ENCODE measurements at places on chromosomes 13 and 19. TPM values are rescaled to one million over a fixed set of nuclear protein-coding genes. Genes with fewer than 3 reads are reported as not detected.

The ABCC4 gene
- total RNA-seq = 7.0 TPM

DNA sequence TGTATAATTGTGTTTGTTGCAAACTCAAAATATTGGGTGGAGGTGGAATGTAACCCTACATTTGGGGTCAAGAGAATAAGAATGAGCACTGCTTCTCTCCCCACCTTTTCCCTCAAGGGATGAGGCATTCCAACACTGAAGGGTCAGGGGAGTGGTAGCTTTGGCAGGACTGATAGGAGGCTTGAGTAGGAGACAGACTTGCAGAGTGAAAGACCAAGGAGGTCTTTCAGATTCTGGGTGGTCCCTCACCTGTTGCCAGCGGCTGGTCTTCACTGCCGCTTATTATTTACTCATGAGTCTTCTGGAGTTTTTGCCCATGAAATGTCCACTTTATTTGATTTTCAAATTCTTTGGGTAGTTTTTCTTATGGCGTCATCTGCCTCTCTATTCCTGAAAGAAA, 118.8 kb downstream of the LMO7 start:
- H3K27me3 ChIP-seq = no peaks in the 10 kb centered on the region
- DNase-seq = no peak
- no peak overlapping the region for H3K27ac ChIP-seq

The IGFL2 gene
- total RNA-seq = not detected

The SHKBP1 gene
- total RNA-seq = 158 TPM

DNA sequence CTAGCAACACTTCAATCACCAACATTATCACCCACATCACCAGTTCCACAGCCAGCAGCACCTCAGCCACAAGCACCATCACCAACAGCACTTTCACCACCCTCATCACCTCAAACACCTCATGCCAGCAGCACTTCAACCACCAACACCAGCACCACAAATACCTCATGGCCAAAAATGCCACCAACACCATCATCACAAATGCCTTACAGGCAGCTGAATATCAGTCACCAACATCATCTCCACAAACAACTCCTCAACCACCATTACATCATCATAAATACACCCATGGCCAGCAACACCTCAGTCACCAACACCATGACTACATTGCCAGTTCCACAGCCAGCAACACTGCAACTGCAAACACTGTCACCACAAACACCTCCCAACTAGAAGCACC, 10.4 kb downstream of the FCER2 start:
- H3K4me3 ChIP-seq = no peak overlapping the region
- H3K36me3 ChIP-seq = no peaks in the 10 kb centered on the region
- H3K27me3 ChIP-seq = peaks cover under 1% of the 10 kb centered on the region
- no peak overlapping the region for H3K27ac ChIP-seq
- no peaks in the 10 kb centered on the region for H3K4me1 ChIP-seq

DNA sequence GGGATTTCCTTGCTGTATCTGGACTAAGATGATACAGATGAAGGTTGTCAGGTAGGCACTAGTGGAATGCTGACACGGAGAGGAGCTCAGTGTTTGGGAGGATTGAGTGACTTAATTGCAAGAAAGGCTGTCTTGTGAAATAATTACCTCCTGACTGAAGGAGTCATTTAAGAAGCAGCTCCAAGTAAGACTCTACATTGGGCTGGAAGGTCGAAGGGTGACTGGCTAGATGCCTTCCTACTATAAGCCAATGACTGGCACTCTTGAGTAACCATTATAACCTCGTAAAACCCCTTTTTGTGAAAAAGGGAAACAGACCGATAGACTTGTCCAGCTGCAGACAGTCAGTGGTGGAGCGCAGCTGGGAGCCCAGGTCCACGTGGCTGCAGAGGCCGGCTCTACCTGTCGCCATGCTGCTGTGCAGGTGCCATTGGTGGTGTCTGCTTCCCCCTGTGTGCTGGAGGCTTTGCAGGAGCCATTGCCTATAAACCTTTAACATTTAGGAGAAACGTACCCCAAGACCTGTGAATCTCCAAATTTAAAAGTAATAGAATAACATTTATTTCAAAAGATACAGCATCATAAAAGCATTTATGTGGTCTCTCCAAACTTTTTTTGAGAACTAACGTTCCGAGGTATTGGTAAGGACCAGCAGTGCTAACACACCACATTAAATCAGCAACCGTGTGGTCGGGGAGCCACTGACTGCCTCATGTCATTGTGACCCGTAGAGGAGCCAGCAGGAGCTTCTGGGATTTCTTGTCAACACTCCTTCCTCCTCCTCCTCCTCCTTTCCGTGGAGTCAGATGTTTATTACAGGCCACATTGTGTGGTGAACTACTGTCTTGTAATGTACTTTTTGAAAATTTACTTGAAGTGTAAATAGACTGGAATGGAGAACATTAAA, 80.4 kb upstream of the TEX29 start:
- no peaks in the 10 kb centered on the region for H3K27me3 ChIP-seq
- peaks cover 3% of the 10 kb centered on the region for H3K4me1 ChIP-seq
- H3K27ac ChIP-seq = no peak overlapping the region
- no peak for DNase-seq

GRCh38 chr19:57321116-57321515, 844 bp downstream of the ZNF543 start:
- peak overlapping the region; percentile 85 for H3K4me3 ChIP-seq
- peaks cover 29% of the 10 kb centered on the region for H3K4me1 ChIP-seq

The HSD17B14 gene
- total RNA-seq = 0.77 TPM

GRCh38 chr13:103803349-103803748, 737.1 kb upstream of the SLC10A2 start:
- no peak overlapping the region for H3K4me3 ChIP-seq
- H3K27me3 ChIP-seq = no peaks in the 10 kb centered on the region
- no peaks in the 10 kb centered on the region for H3K36me3 ChIP-seq
- H3K27ac ChIP-seq = no peak overlapping the region
- DNase-seq = no peak

- DNase-seq = no peak
- H3K4me3 ChIP-seq = no peak overlapping the region
- peaks cover 11% of the 10 kb centered on the region for H3K36me3 ChIP-seq
- no peak overlapping the region for H3K27ac ChIP-seq
Observed at GRCh38 chr19:39307046-39307821, 11.0 kb downstream of the IFNL1 start.

- no peak overlapping the region for H3K4me3 ChIP-seq
- no peaks in the 10 kb centered on the region for H3K27me3 ChIP-seq
- no peak for DNase-seq
- H3K27ac ChIP-seq = no peak overlapping the region
- peaks cover 68% of the 10 kb centered on the region for H3K36me3 ChIP-seq
Observed at GRCh38 chr19:52115526-52116053, 20.0 kb upstream of the ZNF841 start.

The SLC46A3 gene
- 17.6 TPM for total RNA-seq

GRCh38 chr19:3365836-3366752, at the start of gene NFIC:
TSS of gene NFIC (plus strand) at chr19:3366583. CDS start at chr19:3366637, 54 bp downstream.
- H3K36me3 ChIP-seq = no peaks in the 10 kb centered on the region
- peak within 1 kb of the TSS; percentile 43 for H3K4me3 ChIP-seq
- peaks cover 31% of the 10 kb centered on the region for H3K4me1 ChIP-seq
- no peak for DNase-seq
- H3K27ac ChIP-seq = no peak within 1 kb of the TSS

DNA sequence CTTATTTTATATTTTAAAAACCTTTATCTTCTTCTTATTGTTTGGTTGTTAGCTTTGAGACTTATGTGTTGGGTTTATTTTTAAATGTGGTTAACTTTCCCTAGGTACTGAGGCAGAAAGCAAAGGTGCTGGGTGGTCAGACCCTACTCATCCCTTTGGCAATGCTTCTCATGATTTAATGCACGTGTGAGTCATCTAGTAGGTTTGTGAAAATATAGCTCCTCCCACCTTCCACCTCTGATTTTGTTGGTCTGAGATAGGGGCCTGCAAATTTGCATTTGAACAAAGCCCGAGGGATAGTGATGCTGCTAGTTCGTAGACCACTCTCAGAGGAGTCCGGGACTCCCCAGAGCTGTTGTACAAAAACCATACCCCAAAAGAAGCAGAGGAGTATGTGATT, 771.3 kb upstream of the ARGLU1 start:
- no peak for DNase-seq
- no peaks in the 10 kb centered on the region for H3K4me1 ChIP-seq
- H3K36me3 ChIP-seq = no peaks in the 10 kb centered on the region
- H3K27ac ChIP-seq = no peak overlapping the region
- H3K4me3 ChIP-seq = no peak overlapping the region

GRCh38 chr19:16467581-16467980, 4.2 kb downstream of the EPS15L1 start:
- no peak overlapping the region for H3K4me3 ChIP-seq
- no peak overlapping the region for H3K27ac ChIP-seq
- H3K36me3 ChIP-seq = no peaks in the 10 kb centered on the region
- H3K27me3 ChIP-seq = no peaks in the 10 kb centered on the region

The CNMD gene
- total RNA-seq = not detected

GRCh38 chr13:46831588-46832194, 34.7 kb upstream of the ESD start:
- peaks cover 7% of the 10 kb centered on the region for H3K27me3 ChIP-seq
- H3K4me3 ChIP-seq = no peak overlapping the region
- no peak overlapping the region for H3K27ac ChIP-seq
- DNase-seq = peak; percentile 50
- no peaks in the 10 kb centered on the region for H3K36me3 ChIP-seq

The CHAMP1 gene
- total RNA-seq = 34.8 TPM
